ENCODE measurements at places on chromosomes 2 and 18.

GRCh38 chr2:16008856-16009255, 68.5 kb downstream of the MYCN start:
- no peak for DNase-seq

DNA sequence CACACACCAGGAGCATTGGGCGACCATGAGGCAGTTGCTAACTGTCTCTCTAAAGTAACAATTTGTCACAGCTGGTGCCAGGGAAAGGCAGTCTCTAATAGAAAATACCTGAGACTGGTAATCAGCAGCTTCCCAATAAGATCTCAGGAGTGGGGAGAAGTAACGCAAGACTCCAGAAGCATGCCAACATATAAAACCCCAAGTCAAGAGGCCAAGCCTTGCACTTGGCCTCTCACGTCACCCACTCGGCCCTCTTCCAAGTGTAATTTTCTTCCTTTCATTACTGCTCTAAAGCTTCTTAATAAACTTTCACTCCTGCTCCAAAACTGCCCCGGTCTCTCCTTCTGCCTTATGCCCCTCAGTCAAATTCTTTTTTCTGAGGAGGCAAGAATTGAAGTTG, 455.6 kb upstream of the ACVR2A start:
- DNase-seq = no peak

GRCh38 chr2:118847762-118848172, 319 bp upstream of the EN1 start:
- peak; percentile 23 for DNase-seq

- no peak for DNase-seq
Observed at GRCh38 chr2:46196871-46197462, 100.2 kb upstream of the EPAS1 start.

- no peak for DNase-seq
Observed at GRCh38 chr2:131022731-131023130, 70.5 kb downstream of the FAM168B start.

DNA sequence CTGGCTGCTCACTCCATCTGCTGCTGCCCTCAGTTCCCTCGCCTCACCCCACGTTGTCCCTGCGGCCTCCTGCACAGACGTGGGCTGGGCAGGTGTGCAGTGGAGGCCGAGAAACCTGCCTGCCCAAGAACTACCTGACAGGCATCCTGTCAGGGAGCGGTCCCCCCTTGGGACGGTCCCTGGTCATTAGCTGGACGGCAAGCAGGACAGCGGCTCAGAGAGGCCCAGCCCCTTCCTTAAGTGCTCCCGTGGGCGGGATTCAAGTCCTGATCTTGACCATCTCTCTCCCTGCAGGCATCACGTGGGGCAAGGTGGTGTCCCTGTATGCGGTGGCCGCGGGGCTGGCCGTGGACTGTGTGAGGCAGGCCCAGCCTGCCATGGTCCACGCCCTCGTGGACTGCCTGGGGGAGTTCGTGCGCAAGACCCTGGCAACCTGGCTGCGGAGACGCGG, 11.3 kb downstream of the BOK start:
- DNase-seq = no peak

DNA sequence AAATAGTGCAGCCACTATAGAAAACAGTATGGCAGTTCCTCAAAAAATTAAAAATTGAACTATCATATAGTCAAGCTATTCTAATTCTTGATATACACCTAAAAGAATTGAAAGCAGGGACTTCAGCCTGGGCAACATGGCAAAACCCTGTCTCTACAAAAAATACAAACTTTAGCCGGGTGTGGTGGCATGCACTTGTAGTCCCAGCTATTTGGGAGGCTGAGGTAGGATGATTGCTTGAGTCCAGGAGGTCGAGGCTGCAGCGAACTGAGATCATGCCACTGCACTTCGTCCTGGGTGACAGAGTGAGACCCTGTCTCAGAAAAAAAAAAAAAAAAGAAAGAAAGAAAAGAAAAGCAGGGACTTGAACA, 279.5 kb upstream of the STON1 start:
- no peak for DNase-seq

- no peak for DNase-seq
Observed at GRCh38 chr2:143078104-143078503, 51.1 kb upstream of the ARHGAP15 start.

- DNase-seq = peak; percentile 64
Observed at GRCh38 chr2:199462956-199463692, 5.4 kb upstream of the SATB2 start.

DNA sequence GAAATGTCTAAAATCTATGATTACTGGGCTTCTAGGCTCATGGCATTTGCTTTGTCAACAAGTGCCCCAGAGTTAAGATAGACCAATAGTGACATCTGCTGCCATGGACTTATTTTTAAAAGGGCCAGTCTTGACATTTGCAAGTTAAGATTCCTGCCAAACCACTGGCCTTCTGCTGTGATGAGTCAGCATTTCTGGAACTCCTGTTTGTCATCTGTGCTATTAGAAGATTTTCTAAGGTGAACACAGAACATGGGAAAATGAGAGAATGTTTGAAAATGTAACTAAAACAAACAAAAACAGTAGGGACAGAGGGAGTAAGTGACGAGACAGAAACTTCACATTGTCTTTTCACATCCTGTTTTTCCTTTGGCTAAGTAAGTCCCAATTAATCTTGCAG, 93.7 kb upstream of the WDR75 start:
- DNase-seq = no peak

GRCh38 chr2:61426267-61426897, 44.5 kb downstream of the USP34 start:
- peak; percentile 60 for DNase-seq

GRCh38 chr2:141728886-141729285, 401.9 kb downstream of the LRP1B start:
- DNase-seq = no peak

DNA sequence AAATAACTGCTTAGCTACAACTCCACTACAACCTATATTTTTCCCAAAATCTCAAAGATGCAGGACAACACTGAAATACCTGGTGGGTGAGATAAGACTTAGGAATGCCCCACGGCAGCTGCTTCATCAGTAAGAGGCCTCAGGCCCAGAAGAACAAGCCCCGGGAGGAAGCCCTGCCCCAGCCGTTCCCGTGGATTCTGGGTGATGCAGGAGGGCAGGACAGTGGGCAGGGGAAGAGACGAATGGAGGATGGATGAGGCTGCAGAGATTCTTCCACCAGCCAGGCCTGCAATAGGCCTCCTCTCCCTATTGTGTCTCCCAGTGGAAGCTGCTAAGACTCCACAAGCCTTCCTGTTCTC, 197.9 kb upstream of the HDAC4 start:
- DNase-seq = no peak

DNA sequence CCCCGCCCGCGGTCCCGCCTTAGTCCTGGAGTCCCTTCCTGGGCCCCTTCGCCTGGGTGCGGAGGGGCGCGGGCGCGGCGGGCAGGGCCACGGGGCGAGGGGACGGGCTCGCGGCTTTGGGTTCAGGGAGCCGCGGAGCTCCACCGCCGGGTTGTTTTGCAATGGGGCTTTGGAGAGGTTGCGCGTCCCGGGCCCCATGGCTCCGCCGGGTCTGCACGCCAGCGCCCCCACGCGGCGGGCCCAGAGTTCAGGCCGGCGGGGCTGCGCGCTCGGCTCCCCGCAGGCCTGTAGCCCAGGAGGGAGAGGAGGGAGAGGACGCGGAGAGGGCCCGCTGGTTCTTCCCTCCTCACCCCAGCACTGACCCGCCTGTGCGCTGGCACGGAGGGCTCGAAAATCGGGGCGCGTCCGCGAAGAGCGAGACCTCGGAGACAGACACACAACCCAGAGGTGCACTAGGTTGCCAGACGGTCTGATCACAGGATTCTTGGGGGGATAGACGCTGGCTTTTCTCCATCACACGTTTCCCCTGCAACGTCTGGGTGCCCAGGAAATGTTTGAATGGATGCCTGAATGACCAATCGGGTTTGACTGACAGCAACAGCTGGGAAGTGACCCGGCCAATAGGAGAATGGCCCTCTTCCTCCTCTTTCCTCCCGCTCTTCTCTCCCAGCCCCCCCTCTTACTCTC, 4.9 kb upstream of the SIX2 start:
- peak; percentile 3 for DNase-seq

GRCh38 chr2:61988462-61989366, 83.2 kb downstream of the COMMD1 start:
- no peak for DNase-seq

- DNase-seq = no peak
Observed at GRCh38 chr2:213232649-213233437, 51.4 kb upstream of the SPAG16 start.

- DNase-seq = peak; percentile 86
Observed at GRCh38 chr2:109331896-109332848, 203.2 kb downstream of the SH3RF3 start.

DNA sequence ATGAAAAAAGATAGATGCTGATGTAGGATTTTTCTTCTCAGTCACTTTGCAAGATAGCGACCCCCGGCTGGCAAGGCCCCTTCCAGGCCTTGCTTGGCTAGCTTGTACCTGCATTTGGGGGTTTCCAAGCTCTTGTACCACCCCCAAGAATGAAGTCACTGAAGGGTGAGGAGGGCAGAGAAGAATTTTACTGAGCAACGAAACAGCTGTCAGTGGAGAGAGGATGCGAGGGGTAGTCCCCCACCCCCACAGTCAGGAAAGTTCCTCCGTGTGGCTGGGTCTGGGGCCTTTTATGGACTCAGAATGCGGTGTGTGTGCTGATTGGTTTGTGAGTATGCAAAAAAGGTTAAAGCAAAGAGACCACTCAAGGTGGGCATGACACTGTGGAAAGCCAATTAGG, 382.0 kb downstream of the GPD2 start:
- no peak for DNase-seq

- DNase-seq = peak; percentile 90
Observed at GRCh38 chr2:101474731-101475384, at the start of gene RFX8. TSS of gene RFX8 (minus strand) at chr2:101475112. CDS start at chr2:101466848, 8,264 bp downstream.

DNA sequence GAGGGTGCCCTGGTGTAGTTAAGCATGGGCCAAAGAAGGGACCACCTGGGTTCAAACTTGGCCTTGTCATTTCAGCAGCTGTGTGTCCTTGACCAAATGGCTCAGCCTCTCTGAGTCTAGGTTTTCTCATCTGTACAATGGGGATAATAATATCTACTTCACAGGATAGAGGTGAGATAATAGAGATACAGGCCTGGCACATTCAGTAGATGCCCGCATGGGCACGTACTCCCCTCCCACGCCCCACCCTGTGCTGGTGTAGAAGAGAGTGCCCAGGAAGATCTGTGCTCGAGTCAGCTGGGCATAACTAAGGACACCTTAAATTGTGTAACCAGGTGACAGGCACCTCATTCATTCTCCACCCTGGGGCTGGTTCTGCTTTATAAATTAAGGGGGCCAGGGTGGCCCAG, 8.4 kb upstream of the TMEM185B start:
- no peak for DNase-seq

- no peak for DNase-seq
Observed at GRCh38 chr2:233436191-233436581, 81.9 kb downstream of the DGKD start.

DNA sequence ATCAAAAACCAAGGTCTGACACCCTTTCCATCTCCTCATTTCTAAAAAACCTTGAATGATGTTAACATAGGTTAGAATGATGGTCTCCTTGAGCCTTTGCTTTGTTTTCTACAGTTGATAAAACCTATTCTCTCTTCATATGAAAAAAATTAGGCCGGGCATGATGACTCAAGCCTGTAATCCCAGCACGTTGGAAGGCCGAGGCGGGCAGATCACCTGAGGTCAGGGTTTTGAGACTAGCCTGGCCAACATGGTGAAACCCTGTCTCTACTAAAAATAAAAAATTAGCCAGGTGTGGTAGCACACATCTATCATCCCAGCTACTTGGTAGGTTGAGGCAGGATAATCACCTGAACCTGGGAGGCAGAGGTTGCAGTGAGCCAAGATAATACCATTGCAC, 49.4 kb downstream of the CCDC88A start:
- DNase-seq = no peak

GRCh38 chr18:7576685-7577084, 9.6 kb downstream of the PTPRM start:
- no peak for DNase-seq

GRCh38 chr2:181430406-181431118, 26.6 kb upstream of the ITGA4 start:
- peak; percentile 19 for DNase-seq

GRCh38 chr2:176405477-176405876, 136.2 kb downstream of the MTX2 start:
- no peak for DNase-seq

DNA sequence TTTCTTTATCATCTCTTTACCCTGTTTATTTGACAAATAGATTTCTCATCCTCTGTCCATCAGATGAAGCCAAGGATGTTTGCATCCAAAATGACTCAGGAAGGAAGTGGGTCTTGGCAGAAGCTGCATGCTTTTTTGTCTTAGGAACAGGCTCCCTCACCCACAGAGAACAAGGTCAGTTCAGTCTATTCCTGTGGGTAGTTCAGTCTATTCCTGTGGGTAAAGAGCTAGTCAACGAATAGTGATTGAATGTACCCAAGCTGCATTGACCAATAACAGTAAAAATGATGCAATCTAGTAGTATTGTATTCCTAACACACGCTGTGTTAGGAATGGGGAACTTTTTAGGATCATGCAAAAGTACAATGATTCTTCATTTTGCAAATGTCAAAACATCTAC, 290.8 kb upstream of the TANK start:
- DNase-seq = no peak

GRCh38 chr2:232321156-232321816, 57.3 kb upstream of the ALPP start:
- DNase-seq = no peak

- peak; percentile 49 for DNase-seq
Observed at GRCh38 chr2:7692657-7693161, 775.5 kb downstream of the RNF144A start.

GRCh38 chr2:186032930-186033329, 294.3 kb downstream of the FSIP2 start:
- DNase-seq = no peak

DNA sequence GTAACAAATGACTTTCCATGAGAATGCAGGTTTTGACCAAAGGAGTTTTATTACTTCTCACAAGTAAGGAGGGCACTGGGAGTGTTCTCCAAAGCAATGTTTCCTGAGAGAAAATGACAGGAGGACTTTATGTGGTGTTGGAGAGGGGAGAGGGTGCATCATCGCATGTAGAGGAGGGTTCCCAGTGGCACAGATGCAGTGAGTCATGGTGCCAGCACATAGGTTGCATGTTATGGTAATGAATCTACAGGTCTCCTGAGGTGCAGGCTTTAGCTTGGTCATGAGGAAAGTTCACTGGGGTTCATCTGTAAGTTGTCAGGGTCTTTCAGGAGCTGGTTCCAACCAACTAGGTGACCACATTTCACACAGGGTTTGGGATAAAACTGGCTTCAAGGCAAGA, 30.4 kb downstream of the NAT8 start:
- no peak for DNase-seq

- no peak for DNase-seq
Observed at GRCh38 chr18:13003466-13003896, 12.3 kb downstream of the CEP192 start.

DNA sequence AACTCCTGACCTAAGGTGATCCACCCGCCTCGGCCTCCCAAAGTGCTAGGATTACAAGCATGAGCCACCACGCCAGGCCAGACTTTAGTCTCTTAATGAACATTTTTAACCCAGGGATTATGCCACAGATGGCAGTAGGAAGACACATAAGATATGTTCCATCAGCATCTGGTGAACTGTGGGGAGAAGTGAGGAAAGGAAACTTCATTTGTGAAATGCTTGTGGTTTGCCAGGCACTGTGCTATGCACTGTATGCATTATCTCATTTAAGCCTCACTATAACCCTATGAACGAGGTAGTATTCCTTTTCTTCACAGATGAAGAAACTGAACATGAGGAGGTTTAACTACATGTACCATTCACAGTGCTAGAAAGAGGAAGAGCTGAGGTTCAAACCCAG, 29.3 kb downstream of the PTRHD1 start:
- no peak for DNase-seq

GRCh38 chr2:219155054-219155644, 5.5 kb downstream of the NHEJ1 start:
- DNase-seq = peak; percentile 64

GRCh38 chr2:237996021-237996593, 29.3 kb downstream of the UBE2F start:
- DNase-seq = no peak

Data from CD14-positive monocyte (primary cell).